Neural progenitor cell (in vitro differentiated cells): ENCODE measurements at places on chromosomes 3 and 15.

DNA sequence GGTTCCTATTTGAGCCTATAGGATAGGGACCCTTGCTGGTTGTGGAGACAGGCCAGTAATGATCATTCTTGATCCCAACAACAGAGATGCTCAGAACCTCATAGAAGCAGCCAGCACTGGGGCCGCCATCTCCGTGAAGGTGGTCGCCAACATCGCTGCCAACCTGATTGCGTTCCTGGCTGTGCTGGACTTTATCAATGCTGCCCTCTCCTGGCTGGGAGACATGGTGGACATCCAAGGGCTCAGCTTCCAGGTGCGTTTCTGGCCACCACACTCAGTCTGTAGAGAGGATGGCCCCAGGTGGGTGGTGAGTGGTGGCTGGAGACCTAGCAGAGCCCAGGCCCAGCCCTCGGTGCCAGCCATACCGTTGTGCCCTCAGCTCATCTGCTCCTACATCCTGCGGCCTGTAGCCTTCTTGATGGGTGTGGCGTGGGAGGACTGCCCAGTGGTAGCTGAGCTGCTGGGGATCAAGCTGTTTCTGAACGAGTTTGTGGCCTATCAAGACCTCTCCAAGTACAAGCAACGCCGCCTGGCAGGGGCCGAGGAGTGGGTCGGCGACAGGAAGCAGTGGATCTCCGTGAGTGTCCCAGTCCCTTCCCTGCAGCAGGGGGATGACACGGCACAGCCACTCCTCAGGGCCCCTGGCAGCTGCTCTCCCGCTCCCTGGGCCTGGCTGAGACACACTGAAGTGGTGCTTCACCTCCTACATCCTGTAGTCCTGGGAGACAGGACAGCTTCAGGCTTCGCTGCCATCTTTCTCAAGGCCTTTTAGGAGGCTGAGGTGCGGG is 46.5 kb upstream of the PDE8A start:
- DNase-seq, result peak; percentile 32

GRCh38 chr15:79370716-79371115 is 59.8 kb downstream of the TMED3 start:
- DNase-seq, result no peak

DNA sequence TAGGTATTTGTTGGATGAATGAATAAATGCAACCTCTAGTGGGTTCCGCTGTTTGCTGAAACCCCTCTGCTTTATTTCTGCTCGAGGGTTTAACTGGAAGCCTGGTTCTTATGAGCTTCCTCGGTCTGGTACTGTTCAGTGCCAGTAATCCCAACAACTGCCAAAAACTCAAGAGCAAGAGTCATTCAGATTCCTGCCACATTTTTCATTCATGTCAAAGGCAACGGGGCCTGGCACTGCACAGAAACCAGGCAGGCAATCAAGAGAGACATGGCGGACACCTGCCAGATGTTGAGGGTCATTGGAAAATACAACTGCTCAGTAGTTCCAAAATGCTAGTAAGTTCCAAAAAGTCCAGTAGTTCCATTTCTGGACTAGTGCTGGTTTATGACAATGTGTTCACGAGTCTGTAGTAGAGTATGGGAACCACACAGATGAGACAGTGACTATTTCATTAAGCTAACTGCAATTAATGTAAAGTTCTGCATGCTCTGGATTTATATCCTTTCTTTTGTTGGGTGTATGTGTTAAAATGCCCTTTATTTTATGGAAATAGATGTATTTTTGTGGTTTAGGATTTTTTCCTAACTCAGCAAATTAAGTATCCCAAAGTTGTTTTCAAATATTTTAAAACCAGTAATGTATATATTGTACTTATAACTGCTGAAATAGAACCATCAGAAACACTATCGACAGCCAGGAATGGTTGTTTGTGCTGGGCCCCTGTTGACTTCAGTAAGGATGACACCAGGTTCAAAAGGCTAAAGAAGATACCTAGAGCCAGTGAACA is 22.7 kb upstream of the TMEM41A start:
- DNase-seq, result no peak

DNA sequence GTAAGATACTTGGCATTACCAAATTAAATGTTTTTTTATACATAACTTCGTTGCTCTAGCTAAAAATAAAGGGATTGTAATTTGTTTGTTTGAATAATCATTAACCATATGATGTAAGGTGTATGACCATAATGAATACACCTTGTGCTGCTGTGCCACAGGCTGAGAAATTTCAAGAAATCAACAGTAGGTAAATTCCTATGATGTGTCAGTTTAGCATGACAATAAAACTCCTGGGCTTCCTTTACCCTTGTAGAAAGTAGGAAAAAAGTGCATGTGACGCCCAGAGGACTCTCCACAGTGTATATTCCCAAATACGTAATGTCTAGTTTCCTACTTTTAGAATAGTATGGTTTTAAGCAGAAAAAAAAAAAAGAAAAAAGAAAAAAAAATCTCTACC is 208.1 kb downstream of the SATB1 start:
- DNase-seq, result no peak

DNA sequence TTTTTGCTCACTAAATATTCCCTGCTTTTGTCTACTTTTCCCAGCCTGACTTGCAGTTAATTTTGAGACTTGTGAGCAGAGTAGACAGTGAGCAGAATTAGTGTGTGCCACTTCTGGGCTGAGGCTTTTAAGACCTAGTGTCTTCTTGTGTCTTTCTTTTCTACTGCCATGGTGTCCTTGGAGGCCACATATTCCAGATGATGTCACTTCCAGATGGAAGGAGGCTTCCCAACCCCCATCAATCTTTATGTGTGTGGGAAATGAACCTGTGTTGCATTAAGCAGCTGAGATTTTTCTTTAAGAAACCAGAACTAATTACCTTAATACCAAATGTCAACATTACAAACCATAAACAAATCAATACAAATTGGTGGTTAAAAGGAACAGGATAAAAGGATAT is 774.7 kb upstream of the ROBO1 start:
- no peak for DNase-seq

DNA sequence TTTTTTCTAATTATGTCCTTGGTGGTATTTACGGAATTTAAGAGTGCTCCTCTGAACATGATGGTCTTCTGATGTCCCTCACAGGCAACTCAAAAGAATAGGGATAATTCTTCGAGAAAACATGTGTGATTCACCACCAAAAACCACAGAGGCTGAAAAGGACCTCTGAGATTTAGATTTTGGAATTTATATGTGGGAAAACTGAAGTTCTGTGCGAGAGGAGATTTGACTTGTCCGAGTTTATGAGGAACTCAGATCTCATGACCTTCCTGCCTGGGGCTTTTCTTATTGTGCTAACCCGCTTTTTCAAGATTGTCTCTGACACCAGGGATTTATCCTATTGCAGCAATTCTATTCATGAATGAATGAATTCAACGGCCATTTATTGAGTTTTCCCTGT is 142.4 kb downstream of the FAM43A start:
- no peak for DNase-seq

GRCh38 chr3:79497447-79498111 is 270.2 kb downstream of the ROBO1 start:
- DNase-seq, result peak; percentile 22

GRCh38 chr15:33226559-33227181 is 32.2 kb upstream of the FMN1 start:
- peak; percentile 33 for DNase-seq

DNA sequence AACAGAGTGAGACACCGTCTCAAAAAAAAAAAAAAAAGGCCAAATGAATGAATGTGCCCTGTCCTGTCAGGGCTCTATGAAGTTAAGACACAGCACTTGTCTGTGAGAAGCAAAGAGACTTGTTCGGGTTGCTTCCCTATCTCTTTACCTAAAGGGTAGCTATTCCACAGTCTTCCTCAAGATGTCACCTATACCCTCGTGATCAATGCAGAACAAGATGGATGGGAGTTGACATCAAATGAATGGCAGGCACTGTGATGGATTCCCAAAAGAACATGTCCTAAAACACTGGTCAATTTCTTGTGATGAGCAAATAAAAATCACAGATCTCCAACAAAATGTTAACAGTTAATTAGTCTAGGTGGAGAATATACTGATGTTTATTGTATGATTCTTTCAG is 9.5 kb downstream of the TADA3 start:
- no peak for DNase-seq
